B cell (primary cell): ENCODE measurements at places on chromosomes 4 and X. TPM values are rescaled to one million over a fixed set of nuclear protein-coding genes. Genes with fewer than 3 reads are reported as not detected.

Gene FHDC1
- 0.56 and 0.57 TPM in 2 replicates for total RNA-seq

- no peak for DNase-seq
- H3K27ac ChIP-seq: no peak overlapping the region
- H3K27me3 ChIP-seq: no peaks in the 10 kb centered on the region
- peaks cover 13% of the 10 kb centered on the region for H3K4me1 ChIP-seq
- no peaks in the 10 kb centered on the region for H3K36me3 ChIP-seq
- no peak overlapping the region for H3K4me3 ChIP-seq
Measured at GRCh38 chrX:24643116-24643515, 4.0 kb downstream of the PCYT1B start.

Gene RENBP
- 39.2 and 39.7 TPM in 2 replicates for total RNA-seq

Gene SCARB2
- 30.3 and 31.5 TPM in 2 replicates for total RNA-seq

GRCh38 chrX:118178450-118178849, 61.8 kb upstream of the KLHL13 start:
- H3K27ac ChIP-seq: no peak overlapping the region
- no peaks in the 10 kb centered on the region for H3K4me1 ChIP-seq
- no peaks in the 10 kb centered on the region for H3K36me3 ChIP-seq
- H3K27me3 ChIP-seq: no peaks in the 10 kb centered on the region

DNA sequence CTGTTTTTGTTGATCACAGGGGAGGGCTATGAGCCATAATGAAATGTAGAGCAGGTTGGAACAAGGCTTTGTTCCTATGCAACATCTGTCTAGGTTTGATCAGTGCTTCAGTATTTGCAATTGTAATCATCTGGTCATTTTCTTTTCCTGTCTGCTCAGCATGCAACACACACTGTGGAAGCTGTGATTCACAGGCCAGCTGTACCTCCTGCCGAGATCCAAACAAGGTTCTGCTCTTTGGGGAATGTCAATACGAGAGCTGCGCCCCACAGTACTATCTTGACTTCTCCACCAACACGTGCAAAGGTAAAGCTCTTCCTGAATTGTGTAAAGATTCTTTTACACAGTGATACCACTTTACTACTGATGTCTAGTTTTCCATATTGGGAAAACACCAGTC, 181.9 kb upstream of the ANXA3 start:
- H3K4me1 ChIP-seq: no peaks in the 10 kb centered on the region
- H3K27ac ChIP-seq: no peak overlapping the region
- no peak overlapping the region for H3K4me3 ChIP-seq
- no peaks in the 10 kb centered on the region for H3K36me3 ChIP-seq
- no peak for DNase-seq

Gene APBB2
- total RNA-seq: 12.6 and 15.8 TPM in 2 replicates

GRCh38 chrX:144531877-144532276, 648.0 kb downstream of the UBE2NL start:
- H3K4me1 ChIP-seq: no peaks in the 10 kb centered on the region
- no peaks in the 10 kb centered on the region for H3K36me3 ChIP-seq
- DNase-seq: no peak
- H3K27ac ChIP-seq: no peak overlapping the region

Gene ZNF185
- total RNA-seq: 0.89 and 1.7 TPM in 2 replicates

Gene MAGEC2
- total RNA-seq: not detected in 2 replicates

DNA sequence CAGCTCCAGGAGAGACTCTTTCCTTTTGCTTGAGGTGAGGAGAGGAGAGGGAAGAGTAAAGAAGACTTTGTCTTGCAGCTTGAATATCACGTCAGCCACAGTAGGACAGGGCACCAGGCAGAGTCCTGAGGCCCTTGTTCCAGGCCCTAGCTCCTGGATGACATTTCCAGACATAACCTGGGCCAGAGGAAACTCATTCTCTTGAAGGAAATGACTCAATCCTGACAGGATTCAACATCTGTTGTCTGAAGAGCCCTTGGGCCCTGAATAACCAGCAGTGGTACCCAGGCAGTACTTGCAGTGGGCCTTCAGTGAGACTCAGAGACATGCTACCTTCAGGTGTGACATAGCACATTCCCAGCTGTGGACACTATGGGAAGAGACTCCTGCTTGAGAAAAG, 62.8 kb downstream of the FGF16 start:
- H3K4me3 ChIP-seq: no peak overlapping the region
- no peaks in the 10 kb centered on the region for H3K4me1 ChIP-seq
- no peak overlapping the region for H3K27ac ChIP-seq

Gene PAGE4
- total RNA-seq: not detected in 2 replicates

DNA sequence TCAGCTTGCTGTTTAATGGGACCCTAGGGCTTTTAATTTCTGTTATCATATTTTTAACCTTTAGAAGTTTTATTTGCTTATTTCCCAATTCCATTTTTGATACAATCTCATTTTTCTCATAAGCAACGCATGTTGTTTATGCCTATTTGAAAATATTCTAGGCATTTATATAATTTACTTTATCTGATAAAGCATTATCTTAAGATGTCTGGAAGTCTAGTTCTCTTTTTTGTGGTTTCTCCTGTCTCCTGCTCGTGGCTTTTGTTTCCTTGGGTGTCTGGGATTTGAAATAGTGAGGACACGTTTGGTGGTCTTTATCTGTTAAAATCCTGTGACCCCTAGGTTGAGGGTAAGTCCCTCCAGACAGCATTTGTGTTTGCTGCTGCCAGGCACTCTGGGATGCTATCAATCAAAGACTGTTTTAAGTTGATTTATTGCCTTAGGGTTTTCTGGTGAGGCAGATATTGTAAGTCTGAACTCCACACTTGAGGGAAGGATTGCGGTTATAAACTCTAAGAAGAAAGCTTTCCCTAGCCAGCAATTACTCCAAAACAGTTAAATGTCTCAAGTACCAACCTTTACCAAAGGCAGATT, 208.0 kb downstream of the PRDM5 start:
- H3K4me1 ChIP-seq: no peaks in the 10 kb centered on the region
- no peaks in the 10 kb centered on the region for H3K27me3 ChIP-seq
- no peaks in the 10 kb centered on the region for H3K36me3 ChIP-seq
- H3K27ac ChIP-seq: no peak overlapping the region
- DNase-seq: no peak
- no peak overlapping the region for H3K4me3 ChIP-seq

DNA sequence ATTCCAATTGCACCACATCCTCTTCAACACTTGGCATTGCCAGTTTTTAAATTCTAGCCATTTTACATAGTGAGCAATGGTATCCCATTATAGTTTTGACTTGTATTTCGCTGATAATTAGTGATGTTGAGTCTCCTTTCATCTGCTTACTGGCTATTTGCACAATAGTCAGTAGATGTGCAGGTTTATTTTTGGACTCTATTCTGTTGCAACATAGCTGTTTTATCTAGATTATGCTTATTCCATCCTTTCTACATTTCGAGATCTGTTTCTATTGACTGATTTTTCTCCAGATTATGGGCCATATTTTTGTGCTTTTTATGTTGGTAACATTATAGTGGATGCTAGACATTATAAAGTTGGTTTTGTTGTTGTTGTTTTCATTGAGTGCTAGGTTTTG, 106.1 kb downstream of the WWC2 start:
- H3K36me3 ChIP-seq: no peaks in the 10 kb centered on the region
- H3K4me1 ChIP-seq: no peaks in the 10 kb centered on the region
- H3K27ac ChIP-seq: no peak overlapping the region
- no peak for DNase-seq
- no peaks in the 10 kb centered on the region for H3K27me3 ChIP-seq

- no peak overlapping the region for H3K27ac ChIP-seq
- H3K4me1 ChIP-seq: peaks cover 7% of the 10 kb centered on the region
- H3K36me3 ChIP-seq: no peaks in the 10 kb centered on the region
- no peak overlapping the region for H3K4me3 ChIP-seq
- no peaks in the 10 kb centered on the region for H3K27me3 ChIP-seq
Measured at GRCh38 chr4:77203380-77204197, 46.6 kb downstream of the CCNG2 start.

- H3K36me3 ChIP-seq: no peaks in the 10 kb centered on the region
- H3K27ac ChIP-seq: no peak overlapping the region
- DNase-seq: no peak
- H3K27me3 ChIP-seq: no peaks in the 10 kb centered on the region
Measured at GRCh38 chr4:31807036-31807435, 1086.9 kb downstream of the PCDH7 start.
